Activated T-cell treated with anti-CD3 and anti-CD28 coated beads for 4 hours (primary cell): ENCODE measurements at places on chromosomes 6 and 20.

DNA sequence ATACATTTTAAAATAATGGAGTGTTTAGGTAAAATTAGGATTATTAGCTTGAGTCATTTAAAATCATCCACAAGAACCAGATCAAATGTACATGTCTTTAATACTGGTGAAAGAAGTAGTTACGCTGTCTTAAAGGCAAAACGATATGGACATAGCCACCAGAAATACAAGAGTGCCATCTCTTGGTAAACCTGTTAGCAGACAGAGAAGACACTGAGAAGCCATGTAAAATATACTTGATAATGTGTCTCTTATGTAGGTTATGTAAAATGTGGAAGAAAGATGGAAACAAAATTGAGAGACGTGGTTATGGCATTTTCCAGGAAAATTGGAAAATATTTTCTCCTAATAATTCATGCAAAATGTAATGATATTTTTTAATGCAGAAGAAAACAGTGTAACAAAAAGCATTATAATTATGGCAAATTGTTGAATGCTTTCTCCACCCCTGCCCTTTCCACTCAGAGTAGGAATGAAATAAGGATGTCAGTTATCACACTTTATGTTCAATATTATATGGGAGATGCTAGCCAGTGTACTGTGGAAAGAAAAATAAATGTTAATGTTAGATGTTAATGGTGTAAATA, 12.2 kb upstream of the SLC17A2 start:
- DNase-seq, result no peak

GRCh38 chr6:47111685-47112084, 69.6 kb upstream of the ADGRF1 start:
- DNase-seq, result no peak

DNA sequence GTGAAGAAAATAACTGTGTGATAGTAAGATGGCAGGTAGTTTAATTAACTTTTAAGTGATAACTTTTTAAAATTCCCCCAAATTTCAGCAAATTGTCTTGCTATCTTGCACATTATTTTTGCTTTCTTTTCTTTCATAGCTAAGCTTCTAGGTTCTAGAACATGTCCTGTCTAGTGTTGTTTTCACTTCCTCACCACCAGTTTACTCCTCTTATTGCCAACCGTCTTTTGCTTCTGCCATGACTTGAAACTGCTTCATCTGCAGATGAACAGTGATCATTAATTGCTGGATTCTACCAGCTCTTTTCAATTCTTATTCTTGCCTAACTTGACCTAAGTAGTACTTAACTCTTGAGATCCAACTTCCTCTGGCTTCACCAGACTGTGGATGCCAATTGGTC, 137.8 kb downstream of the CENPW start:
- DNase-seq, result no peak

- no peak for DNase-seq
Measured at GRCh38 chr6:36824253-36824652, 15.0 kb downstream of the CPNE5 start.

GRCh38 chr6:143336446-143337152, 113.9 kb downstream of the ADAT2 start:
- no peak for DNase-seq

- DNase-seq, result no peak
Measured at GRCh38 chr6:6818078-6818639, 229.6 kb downstream of the LY86 start.

DNA sequence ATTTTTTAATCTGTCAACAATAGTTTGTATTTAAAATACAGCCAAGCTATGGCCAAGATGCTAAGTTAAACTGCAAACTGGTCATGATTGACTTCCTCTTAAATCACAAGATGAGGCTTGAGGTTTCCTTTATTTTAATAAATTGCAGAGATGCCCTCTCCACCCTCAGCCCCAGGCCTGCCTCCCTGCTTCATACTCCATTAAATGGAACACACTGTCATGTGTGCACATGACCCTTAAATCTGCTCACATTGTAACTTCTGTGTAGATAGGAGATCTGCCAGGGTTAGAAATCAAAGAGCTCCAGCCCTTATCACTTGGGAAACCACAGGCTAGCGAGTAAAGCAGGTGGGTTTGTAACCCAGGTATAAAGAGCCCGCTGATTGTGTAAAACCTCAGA, 20.8 kb downstream of the DUSP22 start:
- no peak for DNase-seq

DNA sequence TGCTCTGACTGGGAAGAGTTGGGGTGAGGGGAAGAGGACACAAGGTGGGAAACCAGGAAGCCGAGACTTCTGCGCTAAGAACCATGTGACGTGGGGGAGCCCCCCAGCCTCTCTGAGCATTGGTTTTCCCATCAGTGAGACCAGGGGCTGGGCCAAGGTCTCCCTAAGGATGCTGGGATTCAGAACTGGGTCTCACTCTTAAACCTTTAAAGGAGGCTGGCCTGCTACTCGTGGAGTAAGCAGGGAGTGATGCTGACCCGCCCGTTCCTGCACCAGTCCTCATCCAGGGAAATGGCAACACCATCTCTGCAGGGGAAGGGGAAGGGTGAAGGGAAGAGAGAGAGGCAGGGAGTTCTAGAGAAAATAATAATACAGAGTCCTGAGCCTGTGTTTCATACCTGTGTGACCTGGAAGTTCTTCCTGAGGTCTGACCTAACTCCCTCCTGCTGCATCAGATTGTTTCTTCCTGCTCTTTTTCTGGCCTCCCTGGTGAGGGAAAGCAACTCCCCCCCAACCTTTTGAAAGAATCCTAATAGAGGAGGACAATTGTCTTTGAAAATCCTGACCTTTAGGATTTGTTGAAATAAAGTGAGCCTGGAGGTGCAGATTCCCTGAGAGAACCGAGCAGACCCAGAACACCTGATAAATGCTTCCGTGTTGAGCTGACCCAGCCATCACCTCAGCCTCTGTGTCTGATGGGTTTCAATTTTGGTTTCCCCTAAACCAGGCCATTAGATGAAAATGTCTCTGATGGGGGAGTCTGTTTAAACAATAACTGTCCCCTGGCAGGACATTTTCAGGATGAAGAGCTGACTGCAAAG, 3.0 kb upstream of the GRM4 start:
- no peak for DNase-seq

DNA sequence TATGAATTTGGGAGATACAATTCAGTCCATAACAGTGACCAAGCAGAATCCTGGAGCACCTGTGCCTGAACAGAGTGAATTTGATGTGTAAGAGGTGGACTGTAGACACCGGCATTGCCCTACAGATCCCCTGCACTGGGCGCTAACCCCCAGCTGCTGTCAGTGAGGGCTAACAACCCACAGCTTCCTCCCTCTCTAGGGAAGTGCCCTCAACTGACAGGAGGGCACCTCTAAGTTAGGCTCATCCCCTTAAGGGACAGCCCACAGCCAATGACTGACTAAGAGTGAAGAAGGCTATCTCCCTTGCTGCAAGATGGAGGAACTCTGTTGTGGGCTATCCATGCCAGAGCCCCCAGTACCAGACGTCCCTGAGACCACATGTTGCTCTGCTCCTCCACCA, 15.3 kb upstream of the BPIFB1 start:
- no peak for DNase-seq

DNA sequence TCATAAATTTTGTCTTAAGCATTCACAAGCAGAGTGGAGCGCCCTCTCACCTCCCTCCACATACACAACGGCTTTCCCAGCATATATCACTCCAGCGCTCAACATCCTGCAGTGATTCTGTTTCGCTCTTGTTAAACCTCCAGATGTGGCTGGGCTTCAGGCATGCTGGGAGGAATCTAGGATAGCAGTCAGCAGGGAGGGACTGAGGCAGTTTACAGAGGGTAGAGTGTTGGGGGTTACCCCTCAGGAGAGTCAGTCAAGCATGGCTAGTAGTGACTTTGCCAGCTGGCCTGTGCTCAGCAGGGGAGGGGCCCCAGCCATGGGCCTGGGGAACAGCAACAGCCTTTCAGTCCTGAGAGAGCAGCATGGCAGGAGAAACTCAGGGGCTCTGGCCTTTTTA, 161.4 kb upstream of the FLRT3 start:
- DNase-seq, result no peak

DNA sequence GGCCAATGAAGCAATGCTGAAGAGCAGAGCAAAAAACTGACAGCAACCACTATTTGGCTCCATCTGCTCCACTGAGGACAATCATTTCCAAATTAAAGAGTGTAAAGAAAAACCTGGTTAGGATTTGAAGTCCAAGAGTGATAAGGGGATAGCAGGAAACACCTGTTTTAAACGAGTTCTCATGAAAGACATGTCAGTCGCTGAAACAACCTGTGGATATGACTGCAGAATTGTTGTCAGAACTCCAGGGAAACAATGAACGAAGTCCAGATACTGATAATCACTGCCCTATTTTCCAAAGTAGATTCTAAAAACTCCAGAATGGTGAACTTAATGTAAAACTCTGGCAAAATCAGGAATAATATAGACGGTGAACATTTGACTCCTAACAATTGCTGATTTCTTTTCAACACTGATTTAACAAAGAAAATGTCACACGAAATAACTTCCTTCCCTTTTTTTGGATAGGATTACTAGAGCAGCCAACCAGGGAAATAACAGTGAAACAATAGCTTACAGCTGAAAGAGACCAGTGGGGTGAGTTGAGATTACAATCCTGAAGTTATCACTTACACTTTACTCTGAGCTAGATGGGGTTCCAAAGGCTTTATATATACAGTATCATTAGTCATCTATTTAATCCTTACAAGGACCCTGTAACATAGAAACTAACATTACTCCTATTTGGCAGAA, 83.7 kb downstream of the ELOVL5 start:
- no peak for DNase-seq

DNA sequence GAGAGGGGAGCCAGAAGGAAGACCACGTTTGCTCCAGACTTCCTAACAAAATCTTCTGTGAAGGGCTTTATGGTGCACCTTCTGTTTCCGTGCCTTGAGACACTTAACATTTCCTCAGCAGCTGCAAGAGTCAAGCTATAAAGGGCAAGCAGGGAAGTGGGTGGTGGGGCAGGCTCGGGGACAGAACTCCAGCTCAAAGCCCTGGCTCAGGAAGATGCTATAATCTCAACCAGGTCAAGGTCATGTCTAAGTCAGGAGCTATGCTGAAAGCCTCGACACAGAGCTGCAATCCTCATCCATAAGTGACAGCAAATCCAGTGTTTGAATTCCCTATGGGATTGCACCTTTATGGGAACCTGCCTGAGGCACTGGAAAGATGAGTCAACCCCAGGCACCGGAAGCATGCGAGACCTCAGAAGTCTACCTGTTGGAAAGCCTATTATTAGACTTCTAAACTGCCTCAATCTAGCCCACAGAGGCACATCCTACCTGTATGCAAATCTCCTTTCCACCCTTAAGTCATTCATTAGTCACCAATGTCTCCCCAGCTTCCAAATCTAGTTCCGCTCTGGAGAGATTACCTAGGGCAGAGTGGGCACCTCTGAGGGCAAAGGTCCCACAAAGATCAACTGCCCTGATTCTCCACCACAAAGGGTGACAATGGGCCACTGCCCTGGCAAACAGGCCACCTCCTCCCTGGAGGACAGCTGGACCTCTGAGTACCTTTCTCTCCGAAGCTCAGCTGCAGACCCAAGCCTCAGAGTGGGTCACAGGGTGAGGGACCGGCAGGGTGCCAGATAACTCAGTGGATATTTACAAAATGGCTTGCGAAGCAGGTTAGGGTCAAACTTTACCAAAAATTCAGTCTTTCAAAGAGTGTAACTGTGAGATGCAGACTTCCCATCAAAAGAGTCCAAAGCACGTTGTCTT, 287.0 kb downstream of the CDC5L start:
- DNase-seq, result no peak

- DNase-seq, result no peak
Measured at GRCh38 chr6:155882527-155883333, 427.1 kb upstream of the NOX3 start.

- DNase-seq, result no peak
Measured at GRCh38 chr20:62951896-62952372, 575 bp upstream of the SLC17A9 start.

- no peak for DNase-seq
Measured at GRCh38 chr6:53915026-53915691, 120.4 kb downstream of the LRRC1 start.

- DNase-seq, result peak; percentile 31
Measured at GRCh38 chr20:44911264-44911921, 1.5 kb downstream of the PABPC1L start.

DNA sequence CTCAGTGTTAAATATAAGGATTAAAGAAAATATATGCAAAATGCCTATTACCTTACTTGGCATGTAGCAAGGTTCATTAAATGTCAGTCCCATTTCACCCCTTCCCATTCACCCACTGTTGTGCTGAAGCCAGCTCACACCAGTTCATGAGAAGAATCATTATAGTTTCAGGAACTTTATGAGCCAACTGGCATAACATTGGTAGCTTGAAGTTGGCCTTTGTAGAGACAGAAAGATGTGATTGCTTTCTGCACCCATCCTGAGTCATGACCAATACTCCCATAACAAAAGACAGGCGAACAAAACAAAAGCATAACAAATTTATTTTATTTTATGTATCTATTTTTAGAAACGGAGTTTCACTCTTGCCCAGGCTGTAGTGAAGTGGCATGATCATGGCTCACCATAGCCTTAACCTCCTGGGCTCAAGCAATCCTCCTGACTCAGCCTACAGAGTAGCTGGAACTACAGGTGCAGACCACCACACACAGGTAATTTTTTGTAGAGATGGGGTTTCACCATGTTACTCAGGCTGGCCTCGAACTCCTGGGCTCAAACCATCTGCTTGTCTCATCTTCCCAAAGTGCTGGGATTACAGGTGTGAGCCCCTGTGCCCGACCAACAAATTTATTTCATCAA, 17.6 kb upstream of the IER3 start:
- no peak for DNase-seq

DNA sequence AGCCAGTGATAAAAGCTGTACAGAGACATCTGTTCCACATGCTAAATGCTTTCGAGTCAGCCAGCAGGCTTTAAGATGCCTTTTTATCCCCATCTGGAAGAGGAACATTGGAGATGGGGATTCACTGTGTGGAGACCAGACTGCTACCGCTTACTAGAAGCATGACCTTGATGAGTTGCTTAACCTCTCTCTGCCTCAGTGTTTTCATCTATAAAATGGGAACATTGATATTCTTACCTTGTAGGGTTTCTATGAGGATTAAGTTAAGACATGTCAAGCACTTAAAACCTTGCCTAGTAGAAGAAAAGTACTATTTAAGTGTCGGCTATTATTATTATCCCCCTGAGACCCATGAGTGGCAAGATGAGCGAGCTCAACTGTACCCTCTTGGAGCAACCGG, 165.3 kb upstream of the SNX9 start:
- DNase-seq, result no peak

DNA sequence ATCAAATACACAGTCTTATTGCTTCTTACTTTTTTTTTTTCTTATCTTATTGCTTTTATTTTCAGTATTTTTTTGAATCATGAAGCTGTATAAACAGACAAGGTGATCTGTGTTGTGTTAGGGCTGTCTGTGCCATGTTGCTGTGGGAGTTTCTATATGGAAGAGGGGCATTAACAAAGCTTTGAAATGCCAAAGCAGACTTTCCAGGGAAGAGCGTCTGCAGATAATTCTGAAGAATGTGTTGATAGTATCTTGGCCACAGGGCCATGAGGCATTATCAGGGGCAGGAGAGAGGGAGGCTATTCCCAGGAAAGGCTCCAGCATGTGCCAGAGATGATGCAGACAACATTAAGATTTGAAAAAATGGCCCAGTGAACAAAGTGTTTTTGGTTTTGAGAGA, 354.5 kb downstream of the UTRN start:
- DNase-seq, result no peak
